ENCODE measurements at places on chromosomes 3 and 15. TPM values are rescaled to one million over a fixed set of nuclear protein-coding genes. Genes with fewer than 3 reads are reported as not detected.

DNA sequence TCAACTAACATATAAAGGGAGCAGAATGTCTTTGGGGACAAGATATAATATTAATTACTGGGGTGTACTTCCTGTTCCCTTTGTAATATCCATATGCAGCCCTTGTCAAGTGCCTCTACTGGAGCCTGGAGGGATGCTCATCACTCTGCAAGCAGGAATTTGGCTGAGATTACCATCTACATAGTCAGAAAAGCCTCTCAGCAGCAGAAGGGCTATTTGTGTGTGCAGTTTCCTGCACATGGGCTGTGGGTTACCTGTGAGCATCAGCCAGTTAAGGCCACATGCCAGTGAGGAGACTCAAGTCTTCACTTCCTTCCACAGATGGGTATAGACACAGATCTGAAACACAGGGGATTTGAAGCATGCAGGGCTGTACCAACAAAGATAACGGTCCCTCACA, 278.1 kb upstream of the PLSCR5 start:
- no peak for DNase-seq

GRCh38 chr3:106126067-106126845, 257.4 kb upstream of the CBLB start:
- DNase-seq: no peak

GRCh38 chr3:184717399-184717983, 5.6 kb upstream of the MAGEF1 start:
- DNase-seq: no peak

DNA sequence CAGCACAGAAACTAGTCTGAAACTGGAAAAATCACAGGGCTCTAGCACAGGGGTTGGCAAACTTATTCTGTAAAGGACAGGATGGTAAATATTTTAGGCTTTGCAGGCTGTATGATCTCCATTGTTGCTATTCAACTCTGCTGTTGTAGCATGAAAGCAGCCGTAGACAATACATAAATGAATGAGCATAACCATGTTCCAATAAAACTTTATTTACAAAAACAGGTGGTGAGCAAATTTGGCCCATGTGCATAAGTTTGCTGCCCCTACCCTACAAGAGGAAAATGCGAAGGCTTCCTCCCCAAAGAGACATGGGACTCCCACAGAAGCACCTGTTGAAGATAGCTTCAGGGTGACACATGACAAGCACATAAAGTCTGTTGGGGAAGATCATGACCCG, 59.2 kb downstream of the SYNM start:
- DNase-seq: no peak

DNA sequence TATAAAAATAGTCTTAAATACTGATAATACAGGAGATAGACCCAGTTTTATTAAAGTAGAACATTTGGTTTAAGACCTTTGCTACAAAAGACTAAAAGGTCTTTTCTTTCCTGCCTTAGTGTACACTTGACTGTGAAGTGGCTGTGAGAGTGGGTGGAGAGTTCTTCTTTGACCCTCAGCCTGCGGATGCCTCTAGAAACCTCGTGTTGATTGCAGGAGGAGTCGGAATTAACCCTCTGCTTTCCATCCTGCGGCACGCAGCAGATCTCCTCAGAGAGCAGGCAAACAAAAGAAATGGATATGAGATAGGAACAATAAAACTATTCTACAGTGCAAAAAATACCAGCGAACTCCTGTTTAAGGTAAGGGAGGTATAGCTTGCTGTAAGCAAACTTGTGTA, 36.5 kb downstream of the OXNAD1 start:
- DNase-seq: peak; percentile 57

The GLDN gene
- not detected for total RNA-seq

DNA sequence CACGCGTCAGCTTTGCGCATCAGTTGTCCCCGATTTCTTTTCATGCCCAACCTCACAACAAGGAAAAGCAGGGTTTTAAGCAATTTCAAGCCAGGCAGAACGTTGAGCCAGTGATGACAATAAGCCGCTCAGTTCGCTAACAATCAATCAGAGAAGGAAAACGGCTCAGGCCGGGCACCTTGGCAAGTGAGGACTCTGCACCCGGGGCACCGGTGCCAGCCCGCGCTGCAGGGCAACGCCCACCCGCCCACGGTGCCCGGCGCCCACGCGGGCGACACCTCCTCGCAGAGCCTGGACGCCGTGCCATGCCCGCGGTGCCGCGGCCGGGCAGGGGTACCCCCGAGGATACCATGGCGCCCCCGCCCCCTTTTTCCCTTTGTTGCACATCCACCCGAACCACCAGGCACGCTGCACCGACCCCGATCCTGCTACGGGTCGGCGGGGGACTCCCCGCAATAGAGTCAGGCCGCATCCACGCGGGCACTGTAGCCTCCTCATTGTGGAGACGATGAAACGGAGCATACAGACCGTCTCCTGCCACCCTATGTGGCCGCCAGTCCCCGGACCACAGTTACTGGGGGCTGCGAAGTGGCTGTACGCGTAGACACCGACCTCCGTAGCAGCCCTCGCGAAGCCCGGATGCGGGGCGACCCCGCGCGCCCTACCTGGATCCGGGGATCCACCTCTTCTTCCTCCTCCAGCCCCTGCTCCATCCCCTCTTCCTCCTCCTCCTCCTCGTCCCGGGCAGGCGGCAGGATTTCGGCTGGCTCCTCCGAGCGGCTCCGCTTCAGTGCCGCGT, 581 bp downstream of the SH3BP5 start:
- peak; percentile 63 for DNase-seq

DNA sequence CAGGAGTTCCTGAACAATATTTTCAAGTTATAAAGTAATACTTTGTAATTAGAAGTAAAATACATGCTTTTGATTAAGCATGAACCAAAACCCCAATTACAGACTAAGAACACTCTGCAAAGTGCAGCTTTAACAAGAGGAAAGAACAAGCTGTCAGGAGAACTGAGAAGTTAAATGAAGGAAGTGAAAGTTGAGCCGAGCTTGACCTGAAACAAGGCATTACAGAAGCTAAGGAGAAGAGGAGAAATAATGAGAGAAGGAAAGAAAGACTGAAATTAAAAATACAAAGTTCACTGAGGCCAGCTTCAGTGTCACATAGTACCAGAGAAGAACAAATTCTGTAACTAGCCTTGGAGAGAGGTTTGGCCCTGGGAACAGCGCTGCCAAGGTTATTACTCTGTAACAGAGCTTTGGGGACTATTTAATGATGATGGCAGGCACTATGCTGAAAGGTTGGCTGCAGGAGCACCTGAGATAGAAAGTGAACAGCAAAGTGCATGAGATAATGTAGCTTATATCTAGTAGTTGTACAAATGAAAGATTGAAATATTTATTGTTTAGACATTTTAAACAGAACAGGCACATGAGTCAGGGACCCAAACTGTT, 241.9 kb upstream of the PEX5L start:
- no peak for DNase-seq

GRCh38 chr3:30554317-30554690, 52.1 kb upstream of the TGFBR2 start:
- no peak for DNase-seq

- no peak for DNase-seq
Measured at GRCh38 chr3:142500211-142500610, 52.4 kb upstream of the XRN1 start.

- DNase-seq: no peak
Measured at GRCh38 chr3:71518089-71518488, 65.4 kb downstream of the FOXP1 start.

The CTXN2 gene
- 0.05 TPM for total RNA-seq

- DNase-seq: no peak
Measured at GRCh38 chr15:68277131-68277602, 378 bp upstream of the FEM1B start.

- DNase-seq: no peak
Measured at GRCh38 chr3:102374863-102375634, 59.8 kb upstream of the ZPLD1 start.

The MYH15 gene
- 0.09 TPM for total RNA-seq

The FBXO40 gene
- total RNA-seq: not detected

DNA sequence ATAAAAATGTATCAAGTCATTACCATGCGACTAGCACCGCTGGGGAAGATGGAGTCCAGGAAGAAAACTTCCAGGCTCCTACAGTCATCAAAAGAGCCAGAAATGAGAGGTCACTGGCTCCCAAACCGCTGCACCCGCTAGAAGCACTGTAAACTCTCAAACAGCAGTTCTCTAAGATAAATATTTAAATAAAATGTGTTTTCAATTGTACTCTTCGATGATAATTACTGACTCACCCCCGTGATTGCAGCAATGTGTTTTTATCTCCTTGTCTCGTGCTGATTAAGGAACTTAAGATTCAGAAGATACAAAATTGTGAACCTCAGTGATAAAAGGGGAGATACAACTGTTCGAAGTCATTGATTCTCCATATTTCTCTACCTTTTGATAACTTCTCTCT, 45.8 kb upstream of the FOXP1 start:
- no peak for DNase-seq

- no peak for DNase-seq
Measured at GRCh38 chr15:83578691-83579090, 75.2 kb upstream of the ADAMTSL3 start.

DNA sequence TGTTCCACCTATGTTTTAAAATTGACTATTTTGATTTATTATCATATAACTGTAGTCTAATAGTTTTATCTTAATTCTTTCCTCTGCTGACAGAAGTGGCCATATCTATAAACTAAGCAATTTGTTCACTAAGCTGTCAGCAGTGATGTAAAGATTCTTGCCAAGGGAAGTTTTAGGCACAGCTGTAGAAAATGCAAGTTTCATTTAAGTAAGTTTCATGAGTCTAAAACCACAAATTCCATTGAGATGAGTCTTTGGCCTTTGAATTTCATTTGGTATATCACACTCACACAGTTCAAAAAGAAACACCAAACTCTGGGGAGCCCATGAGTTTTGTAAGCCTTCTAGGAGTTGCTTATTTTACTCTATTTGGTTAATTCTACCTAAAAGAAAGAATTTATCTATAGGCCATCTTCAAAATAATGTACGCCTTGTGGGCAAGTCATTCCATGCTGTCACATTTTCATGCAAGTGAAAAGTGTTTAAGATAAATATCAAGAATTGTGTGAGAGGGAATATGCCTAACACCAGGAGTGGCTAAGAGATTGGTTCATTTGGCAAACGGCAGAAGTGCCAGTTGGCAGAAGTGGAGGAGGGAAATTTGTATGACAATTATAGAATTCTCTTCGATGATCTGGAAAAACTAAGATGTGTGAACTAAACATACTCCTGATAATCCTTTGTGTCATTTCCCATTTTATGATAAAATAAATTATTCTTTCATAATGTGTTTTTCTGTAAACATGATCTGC, 292.9 kb downstream of the ZIC4 start:
- no peak for DNase-seq

DNA sequence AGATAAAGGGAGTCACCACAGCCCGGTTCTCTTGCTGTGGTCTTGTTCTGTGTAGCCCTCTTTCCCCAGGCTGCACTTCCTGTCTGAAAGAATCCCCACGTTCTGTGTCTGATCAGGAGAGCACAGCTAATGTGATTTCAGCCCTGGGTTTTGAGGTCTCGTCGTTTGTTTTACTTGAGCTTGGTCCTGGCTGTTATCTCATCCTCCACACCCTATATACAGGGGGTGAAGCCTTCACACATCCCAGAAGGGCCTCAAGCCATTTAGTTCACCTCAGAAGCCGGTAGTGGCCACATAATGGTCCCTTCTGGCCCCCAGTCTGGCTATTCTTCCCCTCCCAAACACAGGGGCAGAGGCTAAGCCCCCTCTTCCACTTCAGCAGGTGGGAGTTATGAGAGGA, 115.6 kb downstream of the PDE8A start:
- DNase-seq: no peak

DNA sequence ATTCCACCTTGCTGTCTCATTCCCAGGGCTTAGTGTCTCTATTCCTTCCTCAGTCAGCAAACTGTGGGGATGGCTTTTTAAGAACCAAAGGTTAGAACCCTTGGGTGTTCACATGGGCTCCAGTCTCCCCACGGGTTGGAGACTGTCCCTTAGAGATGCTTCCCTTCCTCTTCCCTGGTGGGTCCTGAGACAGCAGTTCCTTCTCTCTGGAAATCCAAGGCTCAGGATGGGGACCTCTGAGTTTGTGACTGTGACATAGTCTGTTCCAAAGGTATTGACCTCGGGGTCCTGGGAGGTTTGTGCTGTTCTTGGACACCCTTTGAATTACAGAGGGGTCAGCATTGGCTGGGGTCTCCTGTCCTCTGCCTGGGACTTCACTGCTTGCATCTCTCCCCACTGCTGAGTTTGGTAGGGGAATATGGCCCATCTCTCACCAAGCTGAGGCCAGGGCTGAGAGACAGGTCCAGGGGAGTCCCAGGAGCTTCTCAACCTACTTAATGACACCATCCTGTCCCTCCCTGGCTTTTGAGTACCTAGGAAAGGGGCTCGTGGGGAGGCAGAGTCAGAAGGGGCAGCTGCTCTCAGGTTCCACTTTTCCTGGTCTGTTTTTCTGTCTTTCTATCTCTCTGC, 1.5 kb downstream of the GRM2 start:
- DNase-seq: peak; percentile 2

DNA sequence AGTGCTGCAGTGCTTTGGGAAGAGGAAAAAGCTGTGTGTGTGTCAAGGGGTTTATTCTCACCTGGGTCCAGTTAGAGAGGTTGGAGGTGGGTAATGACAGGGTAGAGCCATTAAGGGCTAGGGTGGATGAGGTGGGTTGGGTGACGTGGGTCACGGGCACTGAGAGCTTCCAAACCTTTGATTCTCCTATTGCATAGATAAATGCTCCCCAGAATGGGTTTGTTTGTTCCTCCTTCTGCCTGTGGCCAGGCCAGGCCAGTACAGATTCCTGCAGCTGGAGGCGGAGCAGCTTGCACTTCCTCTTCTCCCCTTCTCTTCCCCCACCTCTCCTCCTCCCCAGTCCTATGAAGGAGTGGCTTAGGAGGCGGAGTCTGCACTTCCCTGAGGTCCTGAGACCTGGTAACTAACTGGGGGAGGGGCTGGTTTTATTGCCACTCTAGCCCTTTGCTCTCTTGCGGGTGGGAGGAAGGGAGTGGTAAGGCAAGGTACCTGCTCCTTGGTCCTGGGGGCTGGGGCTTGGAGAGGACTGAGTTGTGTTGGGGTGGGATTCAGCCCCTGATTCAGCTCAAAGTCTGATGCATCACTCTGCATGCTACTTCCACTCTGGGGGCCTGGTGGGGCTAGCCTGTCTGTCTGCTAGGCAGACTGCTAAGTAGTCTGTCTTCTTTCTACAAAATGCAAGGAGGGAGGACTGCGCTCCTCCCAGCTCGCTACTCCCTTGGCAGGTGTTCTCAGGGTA, 3.5 kb downstream of the SPINT1 start:
- no peak for DNase-seq

- DNase-seq: no peak
Measured at GRCh38 chr15:85151861-85152260, 170.2 kb downstream of the PDE8A start.

The SNX22 gene
- total RNA-seq: 0.59 TPM

The GPR27 gene
- 1.2 TPM for total RNA-seq

DNA sequence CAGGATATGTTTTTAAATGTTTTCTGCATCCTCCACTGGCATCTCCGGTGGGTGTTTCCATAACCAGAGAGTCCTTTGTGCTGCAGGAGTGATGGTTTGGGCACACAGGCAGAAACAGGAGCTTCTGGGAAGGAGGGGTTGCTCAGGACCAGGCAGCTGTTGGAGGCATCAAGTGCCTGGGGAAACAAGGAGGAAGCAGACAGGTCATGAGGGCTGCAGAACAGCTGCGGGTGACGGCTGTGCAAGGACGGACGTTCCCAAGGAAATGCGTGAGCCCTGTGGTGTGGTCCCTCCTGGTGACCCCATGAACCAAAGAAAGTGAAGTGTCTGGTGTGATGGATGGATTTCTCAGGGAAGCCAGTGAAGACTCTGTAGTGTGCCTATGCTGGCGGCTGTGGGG, 61.2 kb upstream of the TNFAIP8L3 start:
- DNase-seq: no peak

- peak; percentile 46 for DNase-seq
Measured at GRCh38 chr3:169661361-169662131, 2.0 kb downstream of the MECOM start.

The POLQ gene
- total RNA-seq: 23.4 TPM

The SNX33 gene
- total RNA-seq: 2.4 TPM

The TGM5 gene
- not detected for total RNA-seq

Measured in activated CD4-positive, alpha-beta T cell treated with anti-CD3 and anti-CD28 coated beads for 36 hours (primary cell).